ENCODE measurements at places on chromosomes 4 and X.

DNA sequence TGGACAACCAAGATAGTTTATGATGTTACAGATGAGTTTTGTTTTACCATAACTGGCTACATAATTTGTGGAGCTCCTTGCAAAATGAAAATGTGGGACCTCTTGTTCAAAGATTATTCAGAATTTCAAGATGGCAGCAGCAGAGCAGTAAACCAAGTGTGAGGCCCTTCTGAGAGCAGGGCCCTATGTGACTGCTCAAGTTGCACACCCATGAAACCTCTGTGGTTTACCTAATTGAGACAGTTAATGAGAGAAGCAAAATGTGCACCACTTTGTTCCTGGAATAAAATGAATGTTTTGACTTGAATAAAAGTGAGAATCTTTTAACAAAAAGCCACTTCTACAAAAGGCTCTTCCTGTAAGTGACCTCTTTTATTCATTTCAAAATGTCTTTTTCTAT, 519.2 kb downstream of the RPA4 start:
- H3K27me3 ChIP-seq, result no peaks in the 10 kb centered on the region

DNA sequence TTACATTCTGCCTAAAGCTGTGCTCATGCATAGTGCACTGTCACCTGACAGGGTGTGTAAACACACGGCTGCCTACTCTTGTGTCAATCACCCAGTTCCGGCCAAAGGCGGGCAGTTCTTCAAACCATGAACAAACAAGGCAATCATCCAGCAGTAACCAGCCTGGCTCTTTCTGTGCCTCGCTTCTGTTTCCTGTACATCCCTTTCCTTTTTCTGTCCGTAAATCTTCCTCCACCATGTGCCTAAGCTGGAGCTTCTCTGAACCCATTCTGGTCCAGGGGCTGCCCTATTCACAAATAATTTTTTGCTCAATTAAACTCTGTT, 60.8 kb upstream of the CBR4 start:
- H3K4me3 ChIP-seq, result no peak overlapping the region
- H3K4me1 ChIP-seq, result no peaks in the 10 kb centered on the region
- H3K36me3 ChIP-seq, result no peaks in the 10 kb centered on the region
- H3K27me3 ChIP-seq, result no peaks in the 10 kb centered on the region
- H3K27ac ChIP-seq, result no peak overlapping the region
- peak; percentile 74 for DNase-seq

DNA sequence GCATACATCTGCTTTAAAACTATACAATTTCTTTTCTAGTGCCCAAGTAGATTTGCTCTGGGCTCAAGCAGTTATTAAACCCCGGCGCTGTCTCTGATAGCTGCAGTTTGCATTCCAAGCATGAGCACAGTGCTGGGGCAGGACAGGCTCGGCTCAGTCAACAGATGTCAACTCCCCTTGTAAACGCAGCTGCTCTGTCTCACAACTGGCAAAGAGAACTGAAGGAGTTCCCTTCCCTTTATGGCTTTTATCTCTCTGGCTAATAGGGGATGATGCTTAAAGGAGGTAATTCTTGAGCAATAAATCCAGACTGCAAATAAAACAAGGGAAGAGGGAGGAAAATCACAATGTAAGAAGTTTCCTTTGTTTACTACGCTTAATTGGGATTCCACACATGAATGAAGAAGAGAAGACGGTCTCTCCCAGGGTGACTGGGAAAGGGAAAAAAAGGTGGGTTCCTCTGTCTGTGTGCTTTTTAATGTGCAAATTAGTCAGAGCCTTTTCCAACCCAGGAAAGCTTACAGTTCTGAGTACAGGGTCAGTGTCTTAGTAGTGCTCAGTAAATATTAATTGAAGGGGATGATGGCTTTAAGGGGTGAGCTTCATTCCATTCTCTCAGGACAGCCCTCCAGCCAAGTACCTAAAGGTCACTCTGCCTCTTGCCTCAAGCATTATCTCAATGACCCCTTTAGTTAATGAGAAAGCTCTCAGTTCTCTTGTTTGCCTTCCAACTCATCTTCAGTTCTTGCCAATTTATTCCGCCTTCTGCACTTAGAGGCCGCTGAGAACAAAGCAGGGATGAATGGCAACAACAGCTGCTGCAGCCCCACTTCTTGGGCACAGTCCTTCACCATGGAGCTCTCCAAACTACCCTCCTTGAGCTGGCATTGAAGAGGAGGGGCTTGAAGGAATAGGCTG, 155.7 kb upstream of the JADE1 start:
- no peaks in the 10 kb centered on the region for H3K36me3 ChIP-seq
- no peak overlapping the region for H3K4me3 ChIP-seq
- H3K4me1 ChIP-seq, result peaks cover 4% of the 10 kb centered on the region
- H3K27ac ChIP-seq, result no peak overlapping the region
- peak; percentile 90 for DNase-seq
- H3K27me3 ChIP-seq, result no peaks in the 10 kb centered on the region

DNA sequence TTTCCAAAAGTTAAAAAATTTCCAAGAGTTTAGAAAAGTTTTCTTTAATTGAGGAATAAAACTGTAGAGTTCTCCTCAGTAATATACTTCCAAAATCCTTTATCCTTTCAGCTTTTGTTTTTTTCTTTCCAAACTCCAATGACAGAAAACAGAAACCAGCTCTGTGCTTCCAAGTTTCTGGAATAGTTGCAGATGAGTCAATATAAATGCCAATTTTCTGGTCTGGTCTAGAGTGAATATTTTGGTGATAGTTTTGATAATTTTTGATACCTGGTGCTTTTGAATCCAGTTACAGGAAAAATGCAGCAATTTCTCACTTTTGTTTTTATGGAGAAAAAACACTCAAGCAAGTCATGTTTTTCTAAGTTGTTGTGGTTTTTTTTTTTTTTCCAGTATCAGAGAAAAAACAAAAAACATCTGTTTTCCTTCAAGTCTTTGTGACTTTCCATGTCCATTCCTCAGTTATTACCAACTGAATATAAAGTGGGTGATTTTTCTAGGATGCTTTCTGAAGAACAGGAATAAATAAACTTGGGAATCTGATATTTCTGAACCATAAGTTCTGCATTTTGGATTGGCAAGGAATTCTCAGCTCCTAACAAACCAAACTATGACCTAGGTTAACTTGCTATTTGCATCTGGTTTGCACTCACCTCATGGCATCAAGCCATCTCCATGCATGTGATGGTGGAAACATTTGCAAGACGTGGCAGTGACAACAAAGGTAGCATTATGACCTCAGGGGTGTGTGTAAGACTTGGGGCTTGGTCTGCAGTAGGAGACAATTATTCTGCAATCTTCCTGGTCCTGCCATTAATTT, 139.1 kb downstream of the VEGFC start:
- no peak for DNase-seq
- H3K4me1 ChIP-seq, result no peaks in the 10 kb centered on the region

- H3K4me3 ChIP-seq, result no peak overlapping the region
- DNase-seq, result peak; percentile 26
- H3K36me3 ChIP-seq, result no peaks in the 10 kb centered on the region
- no peaks in the 10 kb centered on the region for H3K4me1 ChIP-seq
- H3K27ac ChIP-seq, result no peak overlapping the region
Observed at GRCh38 chr4:157217708-157218107, 2.8 kb upstream of the GRIA2 start.

DNA sequence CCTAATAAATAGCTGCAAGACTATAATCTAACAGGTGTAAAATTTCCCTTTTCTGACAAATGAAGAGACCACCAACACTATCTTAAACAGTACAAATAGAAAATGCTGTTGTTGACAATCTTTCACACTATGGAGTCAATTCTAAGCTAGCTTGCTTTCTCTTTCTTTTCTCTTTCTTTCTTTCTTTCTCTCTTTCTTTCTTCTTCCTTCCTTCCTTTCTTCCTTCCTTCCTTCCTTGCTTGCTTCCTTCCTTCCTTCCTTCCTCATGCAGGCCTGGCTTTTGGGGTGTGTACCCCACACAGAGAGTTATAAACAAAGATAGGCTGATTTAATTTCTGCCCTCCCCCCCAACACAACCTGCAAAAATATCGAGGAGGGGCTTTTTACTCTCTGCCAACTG, 8.1 kb upstream of the ARX start:
- no peaks in the 10 kb centered on the region for H3K4me1 ChIP-seq
- H3K27me3 ChIP-seq, result peaks cover 64% of the 10 kb centered on the region
- no peak overlapping the region for H3K4me3 ChIP-seq
- DNase-seq, result no peak
- H3K36me3 ChIP-seq, result no peaks in the 10 kb centered on the region

GRCh38 chrX:130741584-130741983, 161.4 kb downstream of the ENOX2 start:
- no peaks in the 10 kb centered on the region for H3K4me1 ChIP-seq
- no peaks in the 10 kb centered on the region for H3K36me3 ChIP-seq
- DNase-seq, result no peak
- H3K27me3 ChIP-seq, result no peaks in the 10 kb centered on the region

DNA sequence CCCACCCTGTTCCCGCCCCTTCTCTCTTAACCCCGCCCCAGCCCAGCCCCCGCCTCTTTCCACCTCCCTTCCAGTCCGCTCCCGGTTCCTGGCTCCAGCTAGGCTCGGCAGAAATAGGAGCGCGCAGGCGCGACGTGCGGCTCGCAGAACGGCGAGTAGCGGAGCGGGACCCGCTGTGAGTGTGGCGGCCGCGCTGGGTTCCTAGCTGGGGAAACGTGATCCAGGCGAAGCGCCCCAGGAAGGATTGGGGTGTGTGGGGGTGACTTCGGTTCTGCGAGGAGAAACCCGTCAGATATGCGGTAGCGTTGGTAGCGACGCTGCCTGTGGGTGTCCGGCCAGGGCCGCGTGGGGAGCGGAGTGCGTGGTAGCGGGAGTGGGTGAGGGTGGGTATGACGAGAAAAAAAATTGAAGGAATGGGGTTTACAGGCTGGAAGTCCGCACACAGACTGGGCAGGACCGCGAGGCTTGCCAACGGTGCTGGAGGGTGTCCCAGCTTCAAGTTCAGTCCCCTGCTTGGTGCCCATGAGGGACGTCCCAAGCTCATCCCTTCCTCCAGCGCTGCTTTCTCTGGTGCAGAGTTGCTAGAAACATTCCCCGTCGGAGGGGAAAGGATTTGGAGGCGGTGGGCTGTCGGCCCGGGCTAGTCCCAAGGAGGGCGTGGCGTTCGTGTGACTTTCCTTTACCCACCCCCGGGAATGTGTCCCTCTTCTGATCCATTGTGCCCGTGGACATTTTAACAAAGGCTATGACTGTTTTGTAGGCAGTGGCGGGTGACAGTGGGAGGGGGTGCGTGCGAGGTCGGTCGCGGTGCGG, at the start of gene PRRG1:
TSS of gene PRRG1 (plus strand) at position 144 of the 813 bp plus-strand sequence. CDS start 56,886 bp downstream, outside the sequence.
- no peaks in the 10 kb centered on the region for H3K4me1 ChIP-seq
- no peaks in the 10 kb centered on the region for H3K36me3 ChIP-seq
- no peaks in the 10 kb centered on the region for H3K27me3 ChIP-seq
- peak; percentile 77 for DNase-seq
- peak within 1 kb of the TSS; percentile 76 for H3K4me3 ChIP-seq

DNA sequence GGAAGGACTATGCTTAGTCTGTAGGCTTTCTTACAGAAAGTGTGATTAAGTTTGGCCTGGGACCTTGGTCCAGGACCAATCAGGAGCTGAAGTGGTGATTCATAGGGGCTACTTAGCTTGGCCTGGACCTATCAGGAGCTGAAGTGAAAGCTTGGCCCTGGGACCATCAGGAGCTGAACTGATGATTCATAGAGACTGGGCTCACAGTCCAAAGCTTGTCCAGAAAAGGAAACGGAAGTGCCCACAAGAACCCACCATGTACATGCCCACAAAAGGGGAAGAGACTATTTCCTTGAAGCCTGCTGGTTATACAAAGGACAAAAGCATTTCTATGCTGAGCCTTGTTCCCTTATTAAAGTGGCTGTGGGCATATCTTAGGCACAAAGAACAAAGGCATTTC, 12.6 kb downstream of the TENT5D start:
- no peaks in the 10 kb centered on the region for H3K4me1 ChIP-seq
- H3K4me3 ChIP-seq, result no peak overlapping the region
- no peak for DNase-seq
- no peaks in the 10 kb centered on the region for H3K27me3 ChIP-seq

Measured in small intestine (tissue), 16 donors.